Right atrium auricular region (tissue), 2 donors: ENCODE measurements at places on chromosomes 6 and 20. TPM values are rescaled to one million over a fixed set of nuclear protein-coding genes. Genes with fewer than 3 reads are reported as not detected.

The PSORS1C2 gene
- total RNA-seq, result not detected

The CCN6 gene
- total RNA-seq, result not detected

The RGS17 gene
- not detected for total RNA-seq

The SIRPG gene
- total RNA-seq, result not detected

The JAG1 gene
- total RNA-seq, result 32.8 TPM

The SLC4A11 gene
- not detected for total RNA-seq

The HLA-G gene
- total RNA-seq, result not detected

The STMND1 gene
- not detected for total RNA-seq

The LKAAEAR1 gene
- not detected for total RNA-seq
